Stomach (tissue), 19 donors: ENCODE measurements at places on chromosomes 16 and 17. TPM values are rescaled to one million over a fixed set of nuclear protein-coding genes. Genes with fewer than 3 reads are reported as not detected.
A peak's percentile ranks its signal among the peaks of the same experiment; 100 is the strongest.

DNA sequence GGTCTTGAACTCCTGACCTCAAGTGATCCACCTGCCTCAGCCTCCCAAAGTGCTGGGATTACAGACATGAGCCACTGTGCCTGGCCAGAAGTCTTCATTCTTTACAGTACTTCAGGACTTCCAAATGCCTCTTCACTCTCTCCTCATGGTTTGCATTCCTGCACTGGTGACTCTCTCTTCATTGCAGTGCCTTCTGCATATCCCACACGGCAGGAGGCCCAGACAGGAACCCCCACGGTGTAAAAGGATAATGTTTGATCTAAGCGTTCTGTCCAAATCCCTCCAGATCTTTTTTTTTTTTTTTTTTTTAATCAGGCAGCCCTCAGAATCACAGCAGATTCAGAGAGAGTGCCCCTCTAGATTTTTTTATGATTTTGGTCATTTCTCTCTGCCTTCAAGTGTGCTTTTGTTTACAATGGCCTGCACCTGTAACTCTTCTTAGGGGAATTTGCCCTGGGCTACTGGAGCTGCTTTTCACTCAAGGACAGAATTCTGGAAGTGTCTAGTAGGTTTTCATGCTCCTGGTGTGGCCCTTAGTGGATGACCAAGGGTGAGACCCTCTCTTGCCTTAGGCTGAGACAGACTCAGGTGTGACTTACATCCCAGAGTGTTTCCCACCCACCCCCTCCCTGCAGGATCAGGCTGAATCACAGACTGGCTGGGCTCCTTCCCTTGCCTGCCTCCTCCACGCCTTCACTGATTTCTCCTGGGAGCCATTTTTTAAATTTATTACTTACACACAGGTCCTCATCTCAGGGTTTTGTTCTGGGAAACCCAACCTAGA lies 19.8 kb upstream of the NF1 start:
- no peaks in the 10 kb centered on the region for H3K27me3 ChIP-seq
- no peak overlapping the region for H3K4me3 ChIP-seq
- H3K27ac ChIP-seq: no peak overlapping the region
- no peak for DNase-seq
- no peaks in the 10 kb centered on the region for H3K4me1 ChIP-seq

GRCh38 chr16:82373976-82374375 lies 204.0 kb upstream of the MPHOSPH6 start:
- no peaks in the 10 kb centered on the region for H3K36me3 ChIP-seq
- H3K4me3 ChIP-seq: no peak overlapping the region
- no peaks in the 10 kb centered on the region for H3K27me3 ChIP-seq
- H3K4me1 ChIP-seq: no peaks in the 10 kb centered on the region
- no peak for DNase-seq

- H3K4me1 ChIP-seq: peaks cover 18% of the 10 kb centered on the region
- H3K4me3 ChIP-seq: no peak overlapping the region
- H3K36me3 ChIP-seq: no peaks in the 10 kb centered on the region
- peak; percentile 75 for DNase-seq
- H3K27me3 ChIP-seq: no peaks in the 10 kb centered on the region
- no peak overlapping the region for H3K27ac ChIP-seq
Measured at GRCh38 chr16:75754141-75754540, 27.9 kb upstream of the CPHXL start.

TGFB1I1 gene
- total RNA-seq: 84.0 TPM

DNA sequence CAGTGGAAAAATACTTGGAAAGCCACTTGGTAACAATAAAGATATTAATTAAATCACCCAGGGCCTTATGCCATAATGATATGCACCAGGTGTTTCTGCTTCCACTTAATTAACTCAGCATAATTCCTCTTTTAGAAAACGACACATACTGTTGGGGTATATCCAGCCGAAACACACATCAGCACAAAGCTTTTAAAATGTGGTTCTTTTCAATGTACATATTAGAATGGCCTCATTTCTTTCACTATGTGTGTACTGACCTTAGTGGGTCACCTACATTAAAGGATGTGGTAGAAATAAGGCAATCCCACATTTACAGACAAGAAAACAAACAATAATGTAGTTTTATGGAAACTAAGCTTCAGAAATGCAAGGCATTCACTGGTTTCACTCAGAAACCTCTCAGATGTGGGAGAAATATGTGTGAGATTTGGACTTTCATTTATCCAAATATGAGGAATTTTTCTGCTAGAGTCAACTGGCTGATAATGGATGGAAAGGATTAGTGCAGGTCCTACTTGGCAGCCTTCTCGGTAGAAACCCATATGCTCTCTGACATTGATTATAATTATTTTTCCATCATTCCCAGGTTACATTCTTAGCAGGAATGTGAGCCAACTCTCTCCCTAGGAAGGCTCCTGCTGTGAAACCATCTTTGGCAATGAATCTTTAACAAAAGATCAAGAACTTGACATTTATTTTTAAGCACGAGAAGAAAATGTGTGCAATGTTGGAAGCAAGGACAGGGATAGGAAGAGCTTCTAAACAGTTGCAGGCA lies 66.7 kb upstream of the DHX40 start:
- no peaks in the 10 kb centered on the region for H3K36me3 ChIP-seq
- H3K27me3 ChIP-seq: no peaks in the 10 kb centered on the region
- H3K4me3 ChIP-seq: no peak overlapping the region
- DNase-seq: no peak
- H3K27ac ChIP-seq: no peak overlapping the region
- H3K4me1 ChIP-seq: peaks cover 12% of the 10 kb centered on the region

- H3K27ac ChIP-seq: no peak overlapping the region
- H3K27me3 ChIP-seq: no peaks in the 10 kb centered on the region
- DNase-seq: no peak
- H3K4me3 ChIP-seq: no peak overlapping the region
- H3K36me3 ChIP-seq: peaks cover 5% of the 10 kb centered on the region
Measured at GRCh38 chr17:82952019-82952418, 112.2 kb upstream of the ZNF750 start.

PITPNM3 gene
- total RNA-seq: 19.3 TPM

DNA sequence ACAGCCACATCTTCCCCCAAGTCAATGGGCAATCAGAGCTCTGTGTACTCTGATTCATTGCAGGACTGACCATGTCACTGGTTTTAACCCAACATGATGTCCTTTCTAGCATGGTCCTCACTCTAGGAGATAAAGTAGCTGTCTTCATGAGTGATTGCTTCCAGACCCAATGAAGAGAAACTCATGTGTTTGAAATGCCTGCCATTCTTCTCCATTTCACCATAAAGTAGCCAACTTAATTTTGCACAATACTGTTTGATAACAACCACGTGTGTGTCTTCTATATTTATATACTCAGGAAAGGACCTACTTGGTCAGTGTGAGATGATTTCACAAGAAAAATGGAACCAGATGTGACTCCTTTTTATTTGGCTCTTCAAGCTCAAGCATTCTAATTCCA lies 172.5 kb downstream of the AXIN2 start:
- no peaks in the 10 kb centered on the region for H3K27me3 ChIP-seq
- no peak overlapping the region for H3K27ac ChIP-seq
- no peak for DNase-seq
- H3K4me1 ChIP-seq: no peaks in the 10 kb centered on the region

MAP2K4 gene
- total RNA-seq: 1.4 TPM

GRCh38 chr16:68767581-68767980 lies 30.5 kb downstream of the CDH1 start:
- no peak for DNase-seq
- no peak overlapping the region for H3K4me3 ChIP-seq
- H3K27me3 ChIP-seq: no peaks in the 10 kb centered on the region
